Activated CD4-positive, alpha-beta memory T cell treated with anti-CD3 and anti-CD28 coated beads for 36 hours (primary cell): ENCODE measurements at places on chromosomes 2 and 18. TPM values are rescaled to one million over a fixed set of nuclear protein-coding genes. Genes with fewer than 3 reads are reported as not detected.

CLHC1 gene
- total RNA-seq, result 7.5 TPM

COL3A1 gene
- total RNA-seq, result not detected

RIT2 gene
- total RNA-seq, result not detected

ASB18 gene
- total RNA-seq, result not detected

ABCB11 gene
- total RNA-seq, result not detected

- no peak for DNase-seq
These were observed 63.0 kb upstream of the SIX2 start for GRCh38 chr2:45072064-45072861.

DNA sequence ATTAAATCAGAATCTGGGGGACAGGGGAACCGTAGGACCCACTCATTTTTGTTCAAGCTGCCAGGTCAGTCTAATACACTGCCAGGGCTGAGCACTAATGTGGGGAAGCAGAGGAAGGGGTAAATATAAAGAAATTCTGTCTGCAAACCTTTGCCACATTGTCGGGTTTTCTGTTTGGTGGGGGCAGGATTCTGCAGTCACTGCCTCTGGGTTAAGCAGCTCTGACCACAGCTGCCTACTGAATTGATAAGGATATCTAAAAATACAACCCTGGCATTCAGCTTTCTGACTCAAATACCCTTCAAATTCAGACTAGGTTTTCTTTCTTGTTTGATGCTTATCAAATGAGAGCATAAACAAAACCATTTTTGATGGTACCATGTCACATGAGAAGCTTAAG lies 6.0 kb downstream of the DNER start:
- DNase-seq, result no peak

GRCh38 chr2:111100765-111101162 lies 19.9 kb upstream of the BCL2L11 start:
- peak; percentile 51 for DNase-seq

DNA sequence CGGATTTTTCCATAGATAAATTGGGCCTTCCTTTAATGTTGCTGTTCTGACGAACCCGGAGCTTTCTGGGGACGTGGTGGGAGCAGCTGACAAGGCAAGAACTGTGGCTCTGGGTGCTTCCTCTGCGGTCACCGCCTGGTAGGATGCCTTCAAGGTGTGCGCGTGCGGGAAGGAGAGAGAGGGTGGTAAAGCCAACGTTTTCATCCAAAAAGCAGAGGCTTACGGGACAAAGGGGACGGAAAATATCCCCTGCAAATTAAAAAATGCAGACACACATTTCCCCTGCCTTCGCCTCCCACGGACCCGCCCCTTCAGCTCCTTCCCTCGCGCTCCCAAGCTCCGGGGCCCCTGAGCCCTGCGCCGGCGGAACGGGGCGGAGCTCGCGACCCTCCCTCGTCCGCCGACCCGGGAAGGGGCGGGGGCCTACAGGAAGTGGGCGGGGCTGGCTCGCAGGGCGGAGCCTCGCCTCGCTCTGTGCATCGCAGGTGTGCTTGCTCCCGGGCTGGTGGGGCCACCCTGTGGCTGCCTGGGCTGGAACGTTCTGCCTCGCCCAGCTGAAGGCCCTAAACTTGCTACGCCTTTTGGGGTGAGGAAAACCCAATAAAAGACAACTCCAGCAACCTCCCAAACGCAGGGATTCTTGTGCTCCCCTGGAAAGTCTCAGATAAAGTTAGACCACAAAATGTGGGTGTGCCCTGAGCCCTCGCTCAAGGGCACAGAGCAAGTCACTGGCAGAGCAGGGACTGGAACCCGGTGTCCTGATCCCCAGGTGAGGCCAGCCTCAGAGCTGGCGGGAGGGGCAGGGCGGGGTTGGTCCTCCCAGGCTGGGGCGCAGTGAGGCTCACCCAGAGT lies 25.4 kb upstream of the SLC66A3 start:
- peak; percentile 88 for DNase-seq

DNA sequence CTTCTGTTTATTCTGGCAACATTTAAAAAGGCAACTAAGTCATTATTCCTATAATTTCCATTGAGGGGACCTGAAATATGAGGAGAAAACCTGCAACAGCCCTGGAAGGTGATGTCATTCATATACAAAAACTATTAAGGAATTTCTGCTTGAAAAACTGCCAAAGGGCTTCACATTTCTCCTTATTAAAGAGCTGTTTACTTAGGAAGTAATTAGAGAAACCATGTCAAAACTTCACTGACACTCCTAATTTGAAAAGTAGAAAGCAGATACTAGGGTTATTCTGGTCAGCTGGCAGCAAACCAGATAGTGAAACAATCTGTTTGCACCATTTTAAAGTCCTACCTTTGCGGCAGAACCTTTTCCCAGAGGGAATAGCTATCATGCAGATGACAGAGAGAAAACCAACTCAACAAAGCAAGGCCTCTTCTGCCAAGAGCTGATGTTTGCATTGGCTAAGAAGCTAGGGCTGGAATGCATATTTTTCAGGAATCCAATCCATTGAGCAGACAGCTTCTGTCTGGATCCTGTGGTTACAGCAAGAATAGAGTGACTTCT lies 592.2 kb upstream of the SYT4 start:
- no peak for DNase-seq

DNA sequence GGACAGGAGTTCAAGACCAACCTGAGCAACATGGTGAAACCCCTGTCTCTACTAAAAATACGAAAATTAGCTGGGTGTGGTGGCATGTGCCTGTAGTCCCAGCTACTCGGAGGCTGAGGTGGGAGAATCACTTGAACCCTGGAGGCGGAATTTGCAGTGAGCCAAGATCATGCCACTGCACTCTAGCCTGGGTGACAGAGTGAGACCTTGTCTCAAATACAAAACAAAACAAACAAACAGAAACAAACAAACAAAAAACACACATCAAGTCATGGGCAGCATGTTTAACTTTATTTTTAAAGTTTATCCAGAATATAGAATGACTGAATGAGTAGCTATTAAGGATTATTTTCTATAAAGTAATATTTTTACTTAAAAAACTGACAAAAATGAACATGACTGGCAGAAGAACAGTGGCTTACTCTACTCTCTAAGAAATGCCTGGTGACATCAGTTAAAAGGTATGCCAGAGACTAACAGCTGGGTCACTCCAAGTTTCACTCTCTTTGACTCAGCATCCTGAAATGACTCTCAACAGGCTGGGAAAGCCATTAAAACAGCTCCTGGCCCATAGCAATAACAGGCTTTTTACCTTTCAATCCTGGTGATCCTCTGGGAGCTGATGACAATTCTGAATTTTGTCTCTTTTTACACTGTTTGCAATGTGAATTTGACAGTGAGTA lies 281.6 kb upstream of the STON1 start:
- DNase-seq, result peak; percentile 38

- no peak for DNase-seq
These were observed 7.0 kb downstream of the FAM228A start for GRCh38 chr2:24181849-24182248.

DNA sequence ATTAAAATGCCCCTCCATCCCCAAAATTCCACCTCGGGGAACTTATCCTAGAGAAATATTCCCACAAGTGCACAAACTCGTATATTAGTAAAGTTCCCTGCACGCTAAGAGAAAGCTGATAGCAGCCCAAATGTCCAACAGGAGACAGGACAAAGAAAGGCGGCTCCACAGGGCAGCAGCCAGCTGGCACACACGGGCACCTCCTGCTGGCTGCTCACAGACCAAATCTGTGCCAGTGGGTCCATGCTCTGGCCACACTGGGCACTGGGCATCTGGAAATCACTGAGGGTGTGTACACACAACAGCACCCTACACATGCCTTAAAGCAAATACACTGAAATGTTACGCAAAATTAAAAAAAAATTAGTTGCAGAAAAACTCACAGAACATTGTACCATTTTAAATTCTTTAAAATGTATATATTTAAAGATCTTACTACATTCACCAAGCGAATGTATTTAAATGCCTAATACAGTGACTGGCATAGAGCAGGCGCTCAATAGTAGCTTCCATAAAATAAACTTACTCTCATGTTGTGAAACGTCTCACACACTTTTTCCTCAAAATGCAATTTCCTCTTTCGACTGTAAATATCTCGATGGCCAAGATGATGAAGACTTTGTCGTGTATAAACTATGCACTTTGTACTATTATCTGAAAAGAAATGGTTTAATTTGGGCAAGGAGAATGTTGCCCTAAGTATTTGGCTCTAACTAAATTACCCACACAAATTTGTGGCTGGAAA lies 19.4 kb downstream of the ZNF516 start:
- DNase-seq, result no peak

- no peak for DNase-seq
These were observed 38.4 kb downstream of the CREG2 start for GRCh38 chr2:101348883-101349282.

DNA sequence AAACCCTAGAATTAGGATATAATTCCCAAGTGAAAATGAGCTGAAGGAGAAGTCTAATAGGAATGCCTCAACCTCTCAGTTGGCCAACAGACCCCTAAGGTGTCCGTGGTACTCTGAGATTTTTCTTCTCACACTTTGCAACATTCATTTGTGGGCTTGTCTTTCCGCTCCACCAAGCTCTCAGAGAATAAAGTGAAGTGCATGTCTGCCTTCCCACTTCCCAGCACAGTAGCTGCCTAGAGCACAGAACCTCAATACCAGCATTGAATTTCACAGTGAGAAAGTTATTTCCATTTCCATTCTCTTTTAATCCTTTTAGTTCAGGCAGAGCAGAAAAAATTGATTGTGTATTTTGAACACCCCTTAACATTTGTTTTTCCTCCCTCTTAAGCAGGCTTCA lies 451.8 kb downstream of the TGIF1 start:
- DNase-seq, result no peak

DNA sequence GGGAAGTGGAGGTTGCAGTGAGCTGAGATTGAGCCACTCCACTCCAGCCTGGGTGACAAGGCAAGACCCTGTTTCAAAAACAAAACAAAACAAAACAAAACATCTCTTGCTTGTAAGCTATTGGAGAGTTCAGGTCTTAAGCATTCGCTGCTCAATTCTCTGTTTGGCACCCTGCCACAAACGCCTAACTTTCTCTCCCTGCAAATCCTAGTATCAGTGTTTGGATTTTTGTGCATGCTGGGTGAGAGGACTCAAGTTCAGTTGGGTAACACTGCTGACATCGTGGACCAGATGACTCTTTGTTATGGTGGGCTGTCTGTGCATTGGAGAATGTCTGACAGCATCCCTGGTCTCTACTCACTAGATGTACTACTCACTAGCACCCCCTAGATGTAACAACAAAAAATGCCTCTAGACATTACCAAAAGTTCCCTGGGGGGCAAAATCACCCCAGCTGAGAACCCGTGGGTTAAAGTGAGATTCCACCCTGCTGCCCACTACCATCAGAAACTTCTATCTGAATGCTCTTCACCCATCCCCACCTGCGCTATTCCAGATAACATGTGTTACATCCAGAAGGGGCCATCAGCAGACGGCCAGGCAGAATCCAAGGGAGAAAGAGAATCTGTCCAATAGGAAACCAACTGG lies 50.9 kb downstream of the CACNB4 start:
- no peak for DNase-seq
